ENCODE measurements at places on chromosomes 1 and 21.

- DNase-seq, result no peak
These were observed 26.2 kb upstream of the ID3 start for GRCh38 chr1:23585321-23586022.

GRCh38 chr1:119564548-119564947 lies 57.5 kb downstream of the HSD3B1 start:
- no peak for DNase-seq

GRCh38 chr1:80656014-80656636 lies 1144.6 kb upstream of the ADGRL2 start:
- no peak for DNase-seq

- DNase-seq, result no peak
These were observed 27.4 kb downstream of the C1orf116 start for GRCh38 chr1:207004931-207005830.

- no peak for DNase-seq
These were observed 643.0 kb downstream of the KIF26B start for GRCh38 chr1:245797592-245798348.

GRCh38 chr21:37675202-37675801 lies 241.0 kb downstream of the KCNJ6 start:
- no peak for DNase-seq

Data from stimulated activated CD8-positive, alpha-beta memory T cell treated with anti-CD3 and anti-CD28 coated beads, Interleukin-2, amount 100 ng/mL, for 1 hour (primary cell).